ENCODE measurements at places on chromosomes 4 and X. TPM values are rescaled to one million over a fixed set of nuclear protein-coding genes. Genes with fewer than 3 reads are reported as not detected.

- DNase-seq, result no peak
Measured at GRCh38 chr4:84855774-84856173, 110.7 kb downstream of the WDFY3 start.

GRCh38 chr4:101253121-101253520 lies 94.2 kb downstream of the PPP3CA start:
- no peak for DNase-seq

GRCh38 chrX:132876523-132877338 lies 81.7 kb downstream of the HS6ST2 start:
- no peak for DNase-seq

DNA sequence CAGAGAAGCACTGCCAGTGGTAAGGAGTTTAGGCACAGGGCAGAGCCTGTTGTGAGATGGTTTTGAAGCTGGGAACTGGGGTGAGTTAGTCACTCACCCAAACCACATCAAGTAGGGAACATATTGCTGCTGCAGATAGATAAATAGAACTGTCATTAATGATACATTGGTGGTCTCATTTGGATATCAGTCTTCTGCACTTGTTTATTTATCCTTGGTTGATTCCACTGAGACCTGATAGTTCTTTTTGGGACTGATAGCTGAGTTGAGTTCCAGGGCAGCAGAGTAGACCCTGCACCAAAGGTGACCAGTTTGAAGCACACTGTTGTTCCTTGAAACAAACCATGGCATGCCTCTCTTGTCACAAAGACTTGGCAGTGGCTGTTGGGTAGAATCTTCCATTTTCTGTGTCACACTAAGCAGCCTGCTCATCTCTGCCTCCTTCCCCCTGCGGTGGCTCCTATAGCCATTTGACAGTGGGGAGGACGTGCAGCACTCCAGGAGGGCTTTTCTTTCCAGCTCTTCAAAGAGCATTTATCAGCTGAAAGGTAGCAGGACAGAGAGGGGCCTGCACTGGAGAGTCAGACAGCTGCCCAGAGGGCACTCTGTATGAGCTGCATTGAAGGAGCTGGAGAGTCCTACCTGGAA lies 59.7 kb upstream of the TMEM164 start:
- no peak for DNase-seq

DNA sequence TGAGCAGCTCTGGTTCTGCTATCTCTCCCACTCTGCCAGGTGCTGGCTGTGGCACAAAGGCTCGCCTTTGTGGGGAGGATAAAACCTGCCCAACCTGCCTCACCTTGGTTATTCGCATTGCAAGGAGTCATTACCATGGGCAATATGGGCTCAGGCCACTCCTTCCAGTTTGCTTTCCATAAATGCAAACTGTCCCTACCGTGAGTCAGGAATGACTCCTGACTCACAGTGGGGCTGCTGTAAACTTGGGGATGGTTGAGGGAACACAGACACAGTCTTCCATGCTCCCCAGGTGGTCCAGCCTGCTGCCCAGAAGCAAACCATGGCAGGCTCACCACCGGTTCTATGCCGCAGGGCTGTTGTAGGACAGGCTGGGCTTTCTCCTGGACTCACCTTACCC lies 36.1 kb downstream of the COQ2 start:
- no peak for DNase-seq

GRCh38 chrX:39164212-39164611 lies 363.0 kb downstream of the MID1IP1 start:
- no peak for DNase-seq

GRCh38 chr4:175703956-175704600 lies 108.0 kb downstream of the GPM6A start:
- DNase-seq, result no peak

- no peak for DNase-seq
Measured at GRCh38 chrX:103356858-103357257, 552 bp downstream of the TCEAL9 start.

DNA sequence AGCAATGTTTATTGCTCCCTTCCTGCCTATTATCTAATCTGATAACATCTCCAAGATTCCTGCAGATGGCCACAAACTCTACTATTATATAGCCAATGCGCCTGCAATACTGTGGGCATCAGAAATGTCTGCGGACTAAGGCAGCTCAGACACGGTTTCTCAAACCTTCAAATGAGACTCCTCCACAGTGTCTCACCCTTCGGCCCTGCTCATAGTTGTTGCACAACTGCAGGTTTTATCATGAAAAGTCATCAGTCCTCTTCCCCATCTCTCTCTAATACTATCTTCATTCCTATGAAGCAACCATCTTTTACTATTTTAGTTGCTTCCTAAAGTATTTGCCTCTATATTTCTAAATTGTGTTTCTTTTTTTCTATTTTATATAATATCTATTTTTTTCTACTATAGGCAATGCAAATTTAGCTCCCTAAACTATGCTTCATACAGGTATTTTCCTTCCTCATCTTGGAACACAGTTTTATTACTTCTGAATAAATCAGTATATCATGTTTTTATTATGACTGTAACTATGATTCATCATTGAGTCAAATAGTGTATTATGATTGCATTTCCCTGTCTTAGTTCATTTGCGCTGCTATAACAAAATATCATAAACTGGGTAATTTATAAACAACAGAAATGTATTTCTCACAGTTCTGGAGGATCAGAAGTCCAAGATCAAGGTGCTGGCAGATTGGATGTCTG lies 129.7 kb upstream of the EDNRA start:
- DNase-seq, result no peak

DNA sequence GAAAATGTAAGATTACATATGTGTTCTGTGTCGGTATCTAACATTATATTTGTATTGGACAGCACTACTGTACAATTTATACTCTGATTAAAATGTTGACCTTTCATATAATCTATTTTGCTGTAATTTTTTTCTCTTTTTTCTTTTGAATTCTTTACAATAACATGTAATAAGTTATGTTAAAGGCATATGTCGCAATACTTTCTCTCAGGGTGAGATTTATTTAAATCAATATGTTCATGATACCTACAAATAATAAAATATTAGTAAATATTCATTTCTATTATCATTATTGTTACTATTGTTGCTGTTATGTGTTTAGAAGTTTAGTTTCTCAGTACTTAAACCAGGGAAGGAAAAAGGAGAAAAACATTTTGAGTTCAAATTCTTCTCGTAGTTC lies 807.4 kb downstream of the STIM2 start:
- no peak for DNase-seq

DNA sequence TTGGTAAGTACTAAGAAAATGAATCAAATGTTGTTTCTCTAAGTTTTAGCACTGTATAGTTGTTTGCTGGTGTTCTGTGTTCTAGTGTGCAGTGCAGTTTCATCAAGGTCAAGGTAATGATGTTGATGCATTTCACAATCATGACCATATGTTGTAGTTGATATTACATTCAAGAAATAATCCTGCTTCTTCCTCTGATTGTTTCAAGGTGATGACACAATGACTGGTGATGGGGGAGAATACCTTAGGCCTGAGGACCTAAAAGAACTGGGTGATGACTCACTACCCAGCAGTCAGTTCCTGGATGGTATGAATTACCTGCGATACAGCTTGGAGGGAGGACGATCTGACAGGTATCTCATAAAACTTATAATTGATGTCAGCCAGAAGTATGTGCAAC lies 261.6 kb downstream of the ANK2 start:
- no peak for DNase-seq

DNA sequence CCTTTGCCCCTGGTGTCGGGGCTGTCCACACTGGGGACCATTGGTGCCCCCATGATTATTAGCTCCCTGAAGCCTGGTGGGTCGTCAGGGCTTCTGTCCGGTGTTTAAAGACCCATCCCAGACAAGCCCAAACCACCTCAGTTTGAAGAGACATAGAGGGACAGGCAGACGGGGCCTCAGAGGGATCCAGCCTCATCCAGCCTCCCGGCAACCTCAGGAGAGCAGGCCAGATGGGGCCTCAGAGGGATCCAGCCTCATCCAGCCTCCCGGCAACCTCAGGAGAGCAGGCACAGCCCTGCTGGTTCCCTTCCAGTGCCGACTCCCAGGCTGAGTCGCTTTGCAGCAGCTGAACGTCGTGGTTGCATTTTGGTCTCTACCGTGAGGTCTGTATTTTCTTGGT lies 32.1 kb downstream of the PIGG start:
- DNase-seq, result peak; percentile 57

GRCh38 chr4:63459329-63459728 lies 949.9 kb downstream of the TECRL start:
- DNase-seq, result no peak

- DNase-seq, result no peak
Measured at GRCh38 chr4:62407534-62407933, 1207.4 kb downstream of the ADGRL3 start.

GRCh38 chrX:105758754-105759153 lies 63.6 kb upstream of the NRK start:
- DNase-seq, result no peak

DNA sequence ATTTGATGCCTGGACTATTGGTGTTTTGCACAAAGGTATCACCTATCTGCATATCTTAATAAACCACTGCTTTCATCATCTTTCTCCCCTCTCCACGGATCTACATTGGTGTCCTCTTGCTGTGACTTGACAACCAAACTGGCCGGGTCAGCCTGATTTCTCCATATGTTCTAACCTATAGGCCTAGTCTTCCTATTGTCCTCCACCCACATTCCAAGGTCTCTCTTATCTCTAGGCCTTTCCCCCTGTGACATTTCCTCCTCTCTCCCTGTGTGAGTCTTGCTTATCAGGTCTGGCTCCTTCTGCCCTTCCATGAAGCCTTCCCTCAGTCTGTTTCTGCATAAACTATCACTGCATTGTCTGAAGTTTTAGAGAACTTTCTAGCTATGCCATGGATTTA lies 33.7 kb downstream of the ARHGAP24 start:
- no peak for DNase-seq

GRCh38 chr4:132071815-132072214 lies 1077.3 kb upstream of the PCDH10 start:
- DNase-seq, result no peak

DNA sequence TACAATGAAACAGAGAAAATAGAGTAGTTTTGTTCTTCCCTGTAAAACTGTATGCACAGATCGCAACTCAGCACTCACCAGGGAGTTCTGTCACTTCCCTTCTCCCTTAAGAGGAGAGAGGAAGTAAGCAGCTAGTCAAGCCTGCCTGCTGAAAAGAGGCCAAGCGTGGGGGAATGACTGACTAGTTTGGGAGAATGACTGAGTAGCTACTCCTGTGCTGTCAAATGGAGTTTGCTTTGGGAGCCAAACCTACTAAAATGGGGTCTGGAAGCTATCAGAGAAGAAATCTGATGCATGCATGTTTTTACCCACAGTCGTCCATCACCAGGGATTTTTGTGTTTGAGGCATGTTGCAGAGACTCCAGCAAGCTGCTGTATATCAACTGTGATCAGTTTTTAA lies 54.6 kb upstream of the LHFPL1 start:
- DNase-seq, result no peak

GRCh38 chr4:89056953-89057398 lies at the start of gene FAM13A:
Gene FAM13A (minus strand): TSS chr4:89057185. CDS start chr4:89056964, 221 bp downstream.
- DNase-seq, result peak; percentile 87

GRCh38 chr4:47485768-47486167 lies 693 bp downstream of the ATP10D start:
- DNase-seq, result no peak

GRCh38 chrX:19514791-19515614 lies at the start of gene MAP3K15:
Gene MAP3K15 (minus strand): TSS chrX:19515508. CDS start chrX:19515261, 247 bp downstream.
- DNase-seq, result no peak

GRCh38 chr4:54187148-54187547 lies 41.9 kb upstream of the PDGFRA start:
- DNase-seq, result peak; percentile 53

- no peak for DNase-seq
Measured at GRCh38 chr4:94641702-94642560, 115.8 kb upstream of the BMPR1B start.

DNA sequence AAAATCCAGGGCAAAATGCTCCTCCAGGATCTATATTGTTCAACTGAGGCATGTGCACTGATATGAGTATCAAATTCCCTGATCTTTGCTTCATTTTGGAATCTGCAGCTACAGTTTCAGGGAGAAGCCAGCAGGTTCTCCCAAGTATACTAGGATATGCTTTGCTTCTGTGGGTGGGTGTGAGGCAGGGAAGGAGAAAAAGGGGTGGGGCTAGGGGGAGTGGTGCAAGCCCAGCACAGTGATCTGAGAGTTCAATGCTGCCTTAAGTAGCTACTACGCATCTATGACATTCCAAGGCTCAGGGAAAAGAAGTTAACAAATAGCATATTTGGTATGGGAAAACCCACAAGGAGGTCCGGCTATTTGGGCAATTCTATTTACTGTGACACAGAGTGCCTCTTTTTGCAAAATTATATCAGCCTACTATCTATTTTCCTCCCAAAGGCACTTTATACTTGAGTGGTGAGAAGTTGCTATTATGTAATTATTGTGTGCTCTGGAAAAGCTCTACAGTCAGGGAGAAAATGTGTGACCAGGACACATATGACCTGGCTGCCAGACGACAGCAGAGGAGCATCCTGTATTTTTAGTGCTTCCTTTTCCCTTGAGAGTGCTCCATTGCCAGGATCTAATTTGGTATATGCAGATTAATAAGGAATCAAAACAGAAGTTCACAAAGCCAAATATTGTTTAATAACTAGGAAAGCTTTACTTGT lies 162.0 kb downstream of the RNF150 start:
- no peak for DNase-seq

DNA sequence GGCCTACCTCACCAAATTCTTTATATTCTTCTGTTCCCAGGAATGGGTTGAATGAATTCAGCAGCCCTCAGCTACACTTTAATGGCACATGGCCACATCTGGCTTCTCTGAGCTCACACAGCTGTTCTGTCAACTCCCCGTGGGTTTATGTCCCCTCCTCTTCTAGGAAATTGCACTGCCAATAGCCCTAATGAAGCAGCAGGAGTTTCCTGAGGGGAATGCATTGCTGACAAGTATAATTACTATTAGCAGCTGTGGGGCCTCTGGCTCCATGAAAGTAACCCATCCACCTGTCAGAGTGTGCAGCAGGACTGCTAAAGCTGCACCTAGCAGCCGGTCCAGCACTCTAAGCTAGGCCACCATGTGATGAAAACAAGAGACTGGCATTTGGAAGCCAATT lies 50.3 kb downstream of the FTHL17 start:
- DNase-seq, result no peak

- no peak for DNase-seq
Measured at GRCh38 chr4:69999420-69999819, 3.7 kb downstream of the STATH start.

DNA sequence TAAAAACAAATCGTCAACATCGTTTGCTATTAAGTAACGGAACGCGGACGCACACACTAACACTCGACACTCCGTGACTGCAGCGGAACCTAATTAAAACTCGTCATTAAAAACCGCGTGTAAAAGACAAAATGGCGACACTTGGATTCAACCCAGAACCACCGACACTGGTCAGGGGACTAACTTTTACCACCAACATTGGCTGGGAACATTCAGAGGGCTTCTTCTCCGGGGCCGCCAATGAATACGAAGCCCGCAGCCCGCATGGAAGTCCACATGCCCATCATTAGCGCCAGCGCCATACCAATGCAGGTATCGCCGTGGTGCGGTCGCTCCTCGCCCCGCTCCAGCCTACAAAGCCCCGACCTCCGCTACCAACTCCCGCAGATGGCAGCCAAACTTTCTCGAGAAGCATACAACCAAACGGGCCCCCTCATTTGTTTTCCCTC lies 498 bp downstream of the RBMX start:
- DNase-seq, result no peak

PPP1R3F gene
- total RNA-seq, result 9.2 TPM

KCND1 gene
- 1.4 TPM for total RNA-seq

SPATA4 gene
- 0.76 TPM for total RNA-seq

TSPAN7 gene
- 0.40 TPM for total RNA-seq

NDST4 gene
- 5.1 TPM for total RNA-seq

TCEAL7 gene
- 13.4 TPM for total RNA-seq

CFAP99 gene
- total RNA-seq, result not detected

GAB3 gene
- 1.1 TPM for total RNA-seq

FGD1 gene
- 29.5 TPM for total RNA-seq

All from osteocyte (in vitro differentiated cells).